ENCODE measurements at places on chromosomes 12 and 14.
A peak's percentile ranks its signal among the peaks of the same experiment; 100 is the strongest.

- DNase-seq, result no peak
These were observed 7.0 kb downstream of the NCKAP1L start for GRCh38 chr12:54504550-54504949.

GRCh38 chr14:88562532-88562830 is 356 bp upstream of the ZC3H14 start:
- no peak for DNase-seq

- DNase-seq, result no peak
These were observed 28.0 kb upstream of the ADIPOR2 start for GRCh38 chr12:1662761-1663439.

GRCh38 chr12:108835860-108836634 is 21.3 kb downstream of the SSH1 start:
- DNase-seq, result no peak

GRCh38 chr14:28607661-28608060 is 158.9 kb upstream of the FOXG1 start:
- no peak for DNase-seq

GRCh38 chr12:12072064-12072760 is 1.5 kb downstream of the BCL2L14 start:
- no peak for DNase-seq

GRCh38 chr12:57628280-57629191 is 4.5 kb downstream of the B4GALNT1 start:
- no peak for DNase-seq

- no peak for DNase-seq
These were observed 53.1 kb downstream of the FUT8 start for GRCh38 chr14:65465584-65465983.

- DNase-seq, result peak; percentile 26
These were observed 380.0 kb downstream of the DIO2 start for GRCh38 chr14:79831195-79831892.

- no peak for DNase-seq
These were observed 31.0 kb downstream of the TMEM116 start for GRCh38 chr12:111981987-111982386.

DNA sequence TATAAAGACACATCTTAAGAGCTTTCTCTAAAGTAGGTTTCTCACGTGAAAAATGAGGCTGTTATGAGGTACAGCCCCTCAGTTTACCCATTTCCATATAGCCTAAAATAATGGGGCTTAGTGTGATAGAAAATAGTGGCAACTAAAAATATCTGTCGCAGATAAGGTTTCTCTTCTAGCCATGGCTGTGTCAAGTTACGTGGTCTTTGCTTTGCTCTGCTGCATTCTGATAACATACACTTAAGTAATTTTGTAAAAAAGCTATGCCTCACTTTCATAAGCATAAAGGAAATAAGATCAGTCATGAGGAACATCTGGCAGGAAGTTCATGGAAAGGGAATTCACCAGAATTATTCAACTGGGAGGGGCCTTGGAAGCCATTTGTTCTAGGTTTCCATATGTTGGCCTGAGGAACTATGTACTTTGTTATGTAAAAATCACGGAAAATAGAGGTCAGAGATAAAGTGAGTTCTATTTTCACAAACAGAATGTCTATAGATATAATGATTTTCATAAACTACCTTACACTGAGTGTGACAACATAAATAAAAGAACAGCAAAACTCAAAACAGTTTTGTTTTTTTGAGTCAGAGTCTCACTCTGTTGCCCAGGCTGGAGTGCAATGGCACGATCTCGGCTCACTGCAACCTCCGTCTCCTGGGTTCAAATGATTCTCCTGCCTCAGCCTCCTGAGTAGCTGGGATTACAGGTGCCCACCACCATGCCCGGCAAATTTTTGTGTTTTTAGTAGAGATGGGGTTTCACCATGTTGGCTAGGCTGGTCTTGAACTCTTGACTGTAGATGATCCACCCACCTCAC is 195.6 kb upstream of the KRR1 start:
- peak; percentile 65 for DNase-seq

DNA sequence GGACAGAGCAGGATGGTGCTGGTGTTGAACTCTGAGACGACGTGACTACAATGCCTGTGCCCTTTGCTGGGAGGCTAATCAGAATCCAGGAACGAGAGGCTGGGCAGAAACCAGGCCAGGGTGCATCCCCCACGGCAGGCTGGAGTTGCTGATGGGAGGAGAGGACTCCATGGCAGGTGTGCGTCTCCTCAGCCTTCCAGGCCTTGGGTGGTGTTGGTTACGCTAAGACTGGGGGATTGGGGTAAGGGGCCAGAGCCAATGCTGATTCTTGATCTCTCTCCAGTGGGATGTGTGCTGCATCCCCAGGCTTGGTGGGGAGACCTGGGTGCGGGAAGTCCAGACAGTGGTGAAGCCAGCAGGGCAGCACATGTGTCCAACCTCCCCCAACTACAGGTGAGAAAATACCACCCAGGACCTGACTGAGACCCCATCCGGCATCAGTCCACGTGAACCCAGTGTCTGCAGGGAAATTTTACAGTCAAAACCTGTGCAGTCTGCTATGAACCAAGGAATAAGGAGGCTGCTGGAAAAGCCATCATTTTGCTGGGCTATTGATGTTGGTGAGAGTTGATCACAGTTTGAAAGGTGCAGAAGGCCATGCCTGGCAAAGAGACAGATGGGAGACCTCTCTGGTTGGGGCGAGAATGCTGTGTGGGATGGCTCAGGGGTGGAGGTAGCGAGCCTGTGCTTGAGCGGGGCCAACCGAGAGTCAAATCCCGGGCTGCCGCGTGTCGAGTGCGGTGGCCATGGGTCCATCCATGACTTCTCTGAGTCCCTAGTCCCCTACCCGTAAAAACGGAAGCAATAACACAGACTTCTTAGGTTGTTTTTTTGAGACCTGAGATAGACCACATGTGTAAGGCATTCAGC is 89.8 kb downstream of the NTF3 start:
- no peak for DNase-seq

DNA sequence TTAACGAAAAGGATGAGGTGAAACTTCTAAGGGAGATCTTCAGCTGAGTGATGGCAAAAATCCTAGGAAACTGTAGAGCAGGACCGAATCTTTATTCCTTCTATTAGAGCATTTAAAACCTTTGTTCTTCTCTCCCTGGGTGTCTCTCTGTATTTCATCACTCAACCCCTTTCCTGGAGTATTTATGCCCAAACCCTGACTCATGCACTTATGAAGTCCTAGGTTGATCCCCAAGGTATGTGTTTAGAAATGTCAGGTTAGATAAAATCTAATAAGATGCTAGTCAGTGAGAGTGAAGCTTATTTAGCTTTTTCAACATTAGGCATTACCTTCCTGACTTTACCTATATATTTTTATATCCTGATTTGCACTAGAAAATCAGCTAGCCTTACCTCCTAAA is 239.8 kb upstream of the NPAS3 start:
- no peak for DNase-seq

DNA sequence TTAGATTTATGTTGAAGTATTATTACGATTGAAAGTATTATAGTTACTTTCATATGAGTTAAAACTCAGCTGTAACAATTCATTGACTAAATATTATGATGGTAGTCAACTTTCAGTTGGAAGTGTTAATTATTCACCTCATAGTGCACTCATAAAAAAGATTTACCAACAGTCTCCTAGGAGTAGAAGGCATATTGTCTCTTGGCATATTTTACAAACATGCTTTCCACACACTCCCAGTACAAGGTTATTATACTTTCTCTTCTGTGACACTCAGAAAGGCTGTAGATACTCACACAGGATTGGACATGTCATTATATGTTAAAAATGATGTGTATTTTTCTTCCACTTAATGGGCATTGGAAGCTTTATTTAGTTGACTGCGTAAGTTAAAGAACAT is 147.1 kb downstream of the NPAS3 start:
- DNase-seq, result no peak

GRCh38 chr12:56243731-56244181 is 13.9 kb downstream of the SLC39A5 start:
- no peak for DNase-seq

- no peak for DNase-seq
These were observed 356.0 kb upstream of the CLEC14A start for GRCh38 chr14:38611928-38612327.

GRCh38 chr12:49673446-49674317 is 33.5 kb downstream of the FMNL3 start:
- DNase-seq, result peak; percentile 89

DNA sequence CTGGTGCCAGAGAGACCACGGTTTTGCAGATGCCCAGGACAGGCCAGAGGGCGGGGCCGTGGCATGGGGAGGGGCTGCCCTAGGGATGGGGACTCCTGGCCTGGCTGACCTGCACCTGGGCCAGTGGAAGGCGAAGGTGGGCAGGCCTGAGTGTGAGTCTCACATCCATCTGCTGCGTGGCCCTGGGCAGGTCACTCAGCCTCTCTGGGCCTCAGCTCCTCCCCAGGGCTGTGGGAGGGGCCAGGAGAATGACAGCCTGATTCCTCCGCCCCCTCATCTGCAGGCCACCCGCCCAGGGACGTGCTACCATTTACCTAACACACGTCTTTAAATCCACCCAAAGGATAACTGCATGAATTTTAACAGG is 90.9 kb downstream of the GALNT9 start:
- no peak for DNase-seq

GRCh38 chr12:116563262-116563661 is 4.1 kb downstream of the MAP1LC3B2 start:
- no peak for DNase-seq

Measured in skeletal muscle cell (primary cell).